ENCODE measurements at places on chromosomes 16 and 17. TPM values are rescaled to one million over a fixed set of nuclear protein-coding genes. Genes with fewer than 3 reads are reported as not detected.
A peak's percentile ranks its signal among the peaks of the same experiment; 100 is the strongest.

- peak; percentile 33 for DNase-seq
Measured at GRCh38 chr17:65557349-65558310, 3.8 kb downstream of the AXIN2 start.

- no peak for DNase-seq
Measured at GRCh38 chr16:75280331-75280804, 28.9 kb upstream of the BCAR1 start.

The TBC1D28 gene
- total RNA-seq: not detected

GRCh38 chr17:41522301-41523224 is 3.9 kb upstream of the KRT15 start:
- no peak for DNase-seq

The HSD17B1 gene
- 1.8 TPM for total RNA-seq

DNA sequence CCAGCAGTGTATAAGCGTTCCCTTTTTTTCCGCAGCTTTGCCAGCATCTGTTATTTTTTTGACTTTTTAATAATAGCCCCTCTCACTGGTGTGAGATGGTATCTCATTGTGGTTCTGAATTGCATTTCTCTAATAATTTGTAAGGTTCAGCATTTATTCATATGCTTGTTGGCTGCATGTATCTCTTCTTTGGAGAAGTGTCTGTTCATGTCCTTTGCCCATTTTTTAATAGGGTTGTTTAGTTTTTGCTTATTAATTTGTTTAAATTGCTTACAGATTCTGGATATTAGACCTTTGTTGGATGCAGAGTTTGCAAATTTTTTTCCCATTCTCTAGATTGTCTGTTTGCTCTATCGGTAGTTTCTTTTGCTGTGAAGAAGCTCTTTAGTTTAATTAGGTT is 26.9 kb downstream of the PHKB start:
- no peak for DNase-seq

- no peak for DNase-seq
Measured at GRCh38 chr17:77311371-77311981, 170.7 kb downstream of the SEC14L1 start.

DNA sequence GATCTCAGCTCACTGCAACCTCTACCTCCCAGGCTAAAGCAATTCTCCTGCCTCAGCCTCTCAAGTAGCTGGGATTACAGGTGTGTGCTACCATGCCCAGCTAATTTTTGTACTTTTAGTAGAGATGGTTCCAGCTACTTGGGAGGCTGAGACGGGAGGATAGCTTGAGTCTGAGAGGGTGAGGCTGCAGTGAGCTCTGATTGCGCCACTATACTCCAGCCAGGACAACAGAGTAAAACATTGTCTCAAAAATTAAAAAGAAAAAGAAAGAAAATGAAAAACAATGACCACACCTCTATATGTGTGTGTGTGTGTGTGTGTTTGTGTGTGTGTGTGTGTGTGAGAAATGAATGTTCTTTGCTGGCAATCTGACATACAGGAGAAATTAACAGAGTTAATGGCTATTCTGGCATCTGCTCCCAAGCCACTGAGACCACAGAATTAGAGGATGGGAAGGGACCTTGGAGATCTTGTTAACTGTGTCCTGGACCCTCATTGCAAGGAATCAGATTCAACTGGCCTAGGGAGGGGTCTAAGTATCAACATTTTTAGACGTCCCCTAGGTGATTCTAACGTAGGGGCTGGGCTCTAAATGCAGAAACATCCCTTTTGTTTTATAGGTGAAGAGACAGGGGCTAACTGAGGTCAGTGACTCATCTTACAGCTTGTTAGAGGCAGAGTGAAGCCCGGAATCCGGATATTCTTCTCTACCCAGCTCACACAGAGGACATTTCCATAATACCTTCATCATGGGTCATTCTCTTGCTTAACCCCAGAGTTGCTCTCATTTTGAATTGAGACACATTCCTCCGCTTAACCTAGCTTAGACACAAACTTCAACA is 16.4 kb upstream of the MARCHF10 start:
- DNase-seq: no peak

DNA sequence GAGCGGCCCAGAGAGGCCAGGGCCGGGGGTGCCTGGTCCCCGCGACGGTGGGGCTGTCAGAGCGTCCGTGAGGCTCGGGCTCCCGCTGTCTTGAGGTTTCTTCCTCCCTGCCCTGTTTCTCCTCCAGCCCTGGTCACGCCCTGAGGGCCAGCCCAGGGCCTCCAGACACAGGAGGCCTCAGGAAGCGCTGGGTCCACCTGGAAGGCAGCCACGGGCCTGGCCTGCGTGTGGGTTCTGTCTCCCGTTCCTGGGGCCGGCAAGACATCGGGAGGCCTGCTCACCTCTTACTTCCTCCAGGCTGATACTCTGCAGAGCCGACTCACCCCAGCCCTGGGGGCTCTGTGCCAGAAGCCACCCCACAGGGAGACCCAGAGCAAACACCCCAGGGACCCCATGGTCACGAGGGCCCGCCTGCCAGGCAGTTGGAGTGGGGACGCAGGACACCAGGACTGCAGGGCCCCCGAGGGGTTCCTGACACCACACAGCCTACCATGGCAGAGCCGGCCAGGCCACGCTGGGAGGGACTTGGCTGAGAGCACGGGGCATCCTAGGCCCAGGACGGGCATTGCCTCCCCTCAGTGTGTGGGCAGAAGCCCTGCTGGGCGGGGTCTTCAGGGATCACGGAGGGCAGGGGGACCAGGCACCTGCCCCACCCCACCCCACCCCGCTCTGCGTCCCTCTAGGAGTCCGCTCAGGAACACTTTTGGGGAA is 18.9 kb upstream of the CACNA1H start:
- no peak for DNase-seq

The EFNB3 gene
- total RNA-seq: not detected

GRCh38 chr16:65572156-65572555 is 450.3 kb upstream of the CDH11 start:
- no peak for DNase-seq

GRCh38 chr16:72836985-72837384 is 210.9 kb downstream of the ZFHX3 start:
- DNase-seq: no peak

GRCh38 chr17:43416998-43417890 is 18.5 kb downstream of the ARL4D start:
- DNase-seq: no peak

DNA sequence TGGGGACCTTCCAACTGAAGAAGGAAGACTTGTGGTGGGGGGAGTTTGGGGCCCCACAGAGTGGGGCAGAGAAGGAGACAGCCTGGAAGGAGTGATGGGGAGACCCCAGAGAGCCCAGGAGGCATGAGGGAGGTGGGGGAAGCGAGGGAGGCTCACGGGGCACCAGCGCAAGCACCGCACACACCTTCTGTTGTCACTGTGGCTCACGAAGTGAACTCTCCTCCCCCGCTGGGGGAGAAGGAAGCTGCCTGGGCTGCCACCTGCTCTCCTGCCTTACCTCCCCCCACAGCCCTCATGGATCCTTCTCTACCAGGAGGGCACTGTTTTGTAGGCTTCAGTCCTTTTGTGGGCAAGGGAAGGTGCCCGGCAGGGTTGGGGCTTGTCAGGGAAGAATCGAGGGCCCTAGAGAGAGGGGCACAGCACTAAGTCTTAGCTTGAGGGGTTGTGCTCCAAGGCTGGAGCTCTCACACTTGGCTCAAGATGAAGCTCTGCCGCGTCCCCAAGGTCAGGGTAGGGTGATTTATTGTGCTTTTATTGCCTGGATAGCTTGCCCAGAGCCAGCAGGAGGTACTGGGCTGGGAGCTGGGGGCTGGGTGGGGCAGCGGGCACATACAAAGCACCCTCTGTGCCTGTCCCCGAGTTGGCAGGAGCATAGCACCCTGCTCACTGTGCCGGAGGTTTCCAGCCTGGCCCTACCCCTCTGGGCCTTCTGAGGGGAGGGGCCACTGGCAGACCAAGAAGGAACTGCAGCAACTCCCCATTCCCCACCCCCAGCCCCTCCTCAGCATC is 4.6 kb upstream of the STARD3 start:
- DNase-seq: no peak

DNA sequence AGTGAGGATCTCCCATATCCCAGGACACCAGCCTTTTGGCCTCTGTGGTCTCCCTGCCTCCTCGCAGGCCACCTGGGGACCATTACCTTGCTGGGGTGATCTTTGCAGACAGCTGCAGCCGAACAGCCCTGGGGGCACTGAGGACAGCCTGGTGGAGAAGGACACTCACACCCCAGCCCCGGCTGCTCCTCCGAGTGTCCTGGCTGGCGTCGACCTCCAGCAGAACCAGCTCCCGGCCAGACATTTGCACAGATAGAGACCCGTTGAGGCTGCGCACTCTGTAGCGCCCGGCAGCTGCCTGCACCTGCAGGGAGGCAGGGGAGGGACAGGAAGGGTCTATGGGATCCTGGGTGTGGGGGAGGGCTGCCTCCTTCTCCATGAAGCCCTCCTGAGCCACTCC is 90.3 kb downstream of the RMI2 start:
- DNase-seq: no peak

The KRTAP9-4 gene
- not detected for total RNA-seq

The LLGL2 gene
- total RNA-seq: 17.4 TPM

- DNase-seq: peak; percentile 71
Measured at GRCh38 chr17:7988750-7989178, 13.7 kb upstream of the GUCY2D start.

- no peak for DNase-seq
Measured at GRCh38 chr16:84307209-84307954, 12.7 kb downstream of the WFDC1 start.

- peak; percentile 39 for DNase-seq
Measured at GRCh38 chr17:4199818-4200402, 56.9 kb downstream of the CYB5D2 start.

DNA sequence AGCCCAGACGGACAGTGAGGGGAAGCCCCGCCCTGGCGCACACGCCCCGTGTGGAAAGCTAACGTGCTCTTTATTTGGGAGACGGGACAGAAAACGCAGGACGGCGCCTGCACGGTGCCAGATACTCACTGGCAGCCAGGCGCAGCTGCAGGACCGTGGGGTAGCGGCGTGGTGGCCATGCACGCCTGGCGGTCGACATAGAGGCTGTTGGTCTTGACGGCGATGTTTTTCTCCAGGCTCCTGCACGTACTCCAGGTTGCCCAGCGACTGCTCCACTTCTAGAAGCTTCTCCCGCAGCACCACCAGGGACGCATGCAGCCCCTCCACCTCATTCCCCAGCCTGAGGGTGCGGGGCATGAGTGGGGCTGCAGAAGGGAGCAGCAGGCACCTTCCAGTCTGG is 5.1 kb upstream of the C1QTNF8 start:
- no peak for DNase-seq

GRCh38 chr17:8820311-8821010 is 21.3 kb upstream of the MFSD6L start:
- no peak for DNase-seq

GRCh38 chr16:58510097-58510775 is 5.1 kb upstream of the SETD6 start:
- no peak for DNase-seq

DNA sequence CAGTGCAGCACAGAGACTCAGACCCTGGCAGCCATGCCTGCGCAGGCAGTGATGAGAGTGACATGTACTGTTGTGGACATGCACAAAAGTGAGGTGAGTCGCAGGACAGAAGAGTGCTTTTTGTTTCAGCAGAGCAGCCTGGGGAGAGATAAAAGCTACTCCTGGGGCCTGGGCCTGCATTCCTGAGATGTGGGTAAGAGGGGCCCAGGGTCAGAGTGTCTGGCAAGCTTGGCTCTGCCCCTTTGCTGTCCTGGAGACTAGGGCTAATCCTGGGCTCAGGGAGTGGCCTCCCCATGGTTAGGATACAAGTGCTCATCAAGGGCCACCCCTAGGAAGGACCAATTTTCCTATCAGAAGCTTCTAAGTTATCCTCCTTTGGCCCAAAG is 4.8 kb upstream of the ERBB2 start:
- DNase-seq: no peak

GRCh38 chr16:23408823-23409298 is 44.1 kb downstream of the COG7 start:
- DNase-seq: no peak

DNA sequence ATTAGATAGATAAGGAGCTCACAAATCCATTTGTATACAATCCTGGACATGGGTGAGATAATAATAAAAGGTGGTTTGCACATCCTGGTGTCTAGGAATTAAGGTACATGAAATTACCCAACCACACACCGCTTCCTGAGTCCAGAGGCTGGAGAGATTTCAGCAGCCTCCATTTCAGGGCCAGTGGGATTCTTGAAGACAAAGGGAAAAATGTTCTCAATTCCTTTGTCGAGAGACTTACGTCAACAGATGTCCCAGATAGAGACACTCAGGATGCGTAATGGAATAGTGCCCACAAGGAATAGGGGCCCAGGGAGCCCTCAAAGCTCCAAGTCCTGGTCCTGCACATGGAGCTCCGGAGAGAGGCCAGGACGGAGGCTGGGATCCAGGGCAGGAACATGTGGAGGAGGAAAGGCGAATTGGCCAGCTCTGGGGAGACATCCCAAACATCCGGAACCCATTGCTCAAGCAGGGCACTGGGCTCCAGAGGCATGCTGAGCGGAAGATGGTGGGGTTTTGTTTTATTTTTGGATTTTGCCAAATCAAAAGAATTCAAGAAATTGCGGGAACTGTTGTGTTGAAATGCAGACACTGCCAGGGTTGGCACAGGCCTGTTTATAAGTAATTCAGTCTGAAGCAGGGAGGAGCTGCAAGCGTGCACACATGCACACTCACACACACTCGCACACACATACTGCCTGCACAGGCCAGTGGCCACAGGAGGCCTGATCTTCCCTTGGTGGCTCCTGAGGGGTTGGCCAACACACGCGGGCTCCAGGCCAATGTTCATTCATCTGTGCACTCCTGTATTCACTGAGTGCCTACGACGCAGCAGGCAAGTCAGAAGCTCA is 97.2 kb downstream of the NOG start:
- DNase-seq: no peak

GRCh38 chr17:40539711-40540411 is 25.4 kb downstream of the CCR7 start:
- no peak for DNase-seq

DNA sequence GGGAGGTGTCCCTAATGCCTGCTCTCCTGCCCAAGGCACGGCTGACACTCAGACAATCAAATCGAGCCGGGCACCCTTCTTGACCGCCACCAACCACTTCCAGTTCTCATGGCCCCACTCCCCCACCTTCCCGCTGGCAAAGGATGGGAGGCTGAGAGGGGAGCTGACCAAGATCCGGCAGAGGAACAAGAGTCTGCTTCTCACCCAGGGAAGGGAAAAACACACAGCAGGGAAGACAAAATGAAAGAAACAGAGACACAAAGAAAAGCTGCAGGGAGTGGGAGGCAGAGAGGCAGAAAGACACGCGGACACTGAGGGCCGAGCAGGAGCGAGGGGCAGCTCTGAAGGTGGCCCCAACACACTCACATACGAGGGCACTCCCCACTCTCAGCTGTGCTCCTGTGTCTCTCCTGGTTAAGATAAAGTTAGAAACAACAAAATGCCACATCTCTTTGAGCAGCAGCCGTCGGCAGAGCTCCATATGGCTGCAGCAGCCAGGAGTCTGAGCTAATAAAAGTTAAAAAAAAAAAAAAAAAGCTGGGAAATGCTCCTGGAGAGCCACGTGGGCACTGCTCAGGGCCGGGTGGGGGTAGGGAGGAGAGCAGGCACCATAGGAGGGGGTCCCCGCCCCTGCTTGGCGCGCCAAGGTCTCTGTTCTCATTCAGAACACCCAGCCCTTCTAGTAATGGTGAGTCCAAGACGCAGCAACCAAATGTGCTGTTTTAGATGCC is 7.4 kb downstream of the LRRC75A start:
- DNase-seq: no peak
